Left colon (tissue), 2 donors: ENCODE measurements at places on chromosomes 6 and 20. TPM values are rescaled to one million over a fixed set of nuclear protein-coding genes. Genes with fewer than 3 reads are reported as not detected.

DNA sequence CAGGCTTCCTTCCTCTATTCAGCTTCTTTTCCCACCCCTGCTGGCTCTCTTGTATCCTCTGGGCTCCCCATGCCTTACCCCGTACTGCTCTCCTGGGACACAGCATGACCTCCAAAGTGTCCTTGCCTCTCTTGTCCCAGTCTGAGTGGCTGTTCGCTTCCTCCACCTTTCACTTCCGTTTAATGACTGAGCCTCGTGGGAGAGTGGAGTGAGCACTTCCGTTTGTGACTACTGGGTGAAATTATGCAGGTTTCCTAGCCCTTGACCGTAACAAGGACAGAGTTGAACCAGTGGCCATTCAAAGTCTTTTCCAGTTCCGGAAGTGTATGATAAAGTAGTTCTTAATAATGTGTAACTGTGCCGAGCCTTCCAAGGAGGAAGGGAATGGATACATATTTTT, 109.2 kb downstream of the ARID1B start:
- peak; percentile 36 for DNase-seq

GRCh38 chr20:45070932-45071632, 29.8 kb downstream of the KCNS1 start:
- DNase-seq, result no peak

GRCh38 chr20:2713285-2713684, 20.7 kb downstream of the EBF4 start:
- no peak for DNase-seq

- no peak for DNase-seq
Observed at GRCh38 chr6:149459761-149460160, 25.1 kb downstream of the ZC3H12D start.

DNA sequence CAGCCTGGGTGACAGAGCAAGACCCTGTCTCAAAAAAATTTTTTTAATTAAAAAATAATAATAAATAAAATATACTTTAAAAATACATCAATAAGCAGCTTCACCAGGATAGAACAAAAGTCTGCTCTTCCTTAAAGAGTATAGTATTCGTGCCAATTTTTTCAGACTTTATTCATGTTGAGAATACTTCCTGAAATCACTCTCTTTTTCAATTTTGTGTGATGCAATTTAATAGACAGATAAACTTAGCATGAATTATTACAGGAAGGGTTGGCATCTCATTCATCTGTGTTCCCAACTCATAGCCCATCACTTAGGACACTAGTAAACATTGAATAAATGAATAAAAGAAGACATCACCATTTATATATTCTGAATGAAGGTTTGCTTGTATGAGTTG, 52.4 kb downstream of the IPCEF1 start:
- no peak for DNase-seq

GRCh38 chr6:87068795-87069194, 26.1 kb downstream of the CGA start:
- DNase-seq, result no peak

- DNase-seq, result no peak
Observed at GRCh38 chr20:46642265-46642968, 8.8 kb downstream of the SLC13A3 start.

- DNase-seq, result no peak
Observed at GRCh38 chr20:39338469-39339376, 376.6 kb downstream of the DHX35 start.

DNA sequence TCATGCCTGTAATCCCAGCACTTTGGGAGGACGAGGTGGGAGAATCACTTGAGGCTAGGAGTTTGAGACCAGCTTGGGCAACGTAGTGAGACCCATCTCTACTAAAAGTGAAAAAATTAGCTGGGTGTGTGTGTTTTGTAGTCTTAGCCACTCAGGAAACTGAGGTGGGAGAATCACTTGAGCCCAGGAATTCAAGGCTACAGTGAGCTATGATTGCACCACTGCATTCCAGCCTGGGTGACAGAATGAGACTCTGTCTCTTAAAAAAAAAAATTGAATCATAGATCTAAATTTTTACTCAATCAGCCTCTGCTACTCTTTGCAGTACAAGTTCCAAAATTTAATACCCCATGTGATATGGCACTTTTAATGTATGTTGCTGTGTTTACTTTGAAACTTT, 121.6 kb downstream of the ARMC2 start:
- DNase-seq, result no peak

GRCh38 chr20:37257988-37258387, 3.6 kb downstream of the GHRH start:
- no peak for DNase-seq

DNA sequence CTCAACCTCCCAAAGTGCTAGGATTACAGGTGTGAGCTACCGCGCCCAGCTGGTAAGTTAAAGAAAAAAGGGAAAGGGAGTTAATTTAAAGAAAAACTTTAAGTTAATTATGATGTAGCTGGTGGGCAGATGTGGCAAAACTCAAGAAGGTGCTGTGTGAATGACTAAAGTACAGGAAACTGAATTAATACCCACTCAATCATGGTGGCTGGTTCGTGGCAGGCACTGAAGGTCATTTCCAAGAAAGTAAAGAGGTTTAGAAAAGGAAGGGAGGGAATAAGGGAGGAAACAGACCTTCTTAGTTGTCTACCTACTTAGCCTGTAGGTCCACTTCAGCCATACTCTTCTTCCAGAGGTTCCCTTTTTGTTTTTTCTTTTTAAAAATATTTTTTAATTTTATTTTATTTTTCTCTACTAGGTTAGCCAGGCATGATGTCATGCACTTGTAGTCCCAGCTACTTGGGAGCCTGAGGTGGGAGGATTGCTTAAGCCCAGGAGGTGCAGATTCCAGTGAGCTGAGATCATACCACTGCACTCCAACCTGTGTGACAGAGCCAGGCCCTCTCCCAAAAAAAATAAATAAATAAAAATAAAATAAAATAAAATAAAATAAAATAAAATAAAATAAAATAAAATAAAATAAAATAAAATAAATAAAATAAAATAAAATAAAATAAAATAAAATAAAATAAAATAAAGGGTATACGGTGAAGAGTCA, 11.9 kb upstream of the TGM3 start:
- DNase-seq, result no peak

DNA sequence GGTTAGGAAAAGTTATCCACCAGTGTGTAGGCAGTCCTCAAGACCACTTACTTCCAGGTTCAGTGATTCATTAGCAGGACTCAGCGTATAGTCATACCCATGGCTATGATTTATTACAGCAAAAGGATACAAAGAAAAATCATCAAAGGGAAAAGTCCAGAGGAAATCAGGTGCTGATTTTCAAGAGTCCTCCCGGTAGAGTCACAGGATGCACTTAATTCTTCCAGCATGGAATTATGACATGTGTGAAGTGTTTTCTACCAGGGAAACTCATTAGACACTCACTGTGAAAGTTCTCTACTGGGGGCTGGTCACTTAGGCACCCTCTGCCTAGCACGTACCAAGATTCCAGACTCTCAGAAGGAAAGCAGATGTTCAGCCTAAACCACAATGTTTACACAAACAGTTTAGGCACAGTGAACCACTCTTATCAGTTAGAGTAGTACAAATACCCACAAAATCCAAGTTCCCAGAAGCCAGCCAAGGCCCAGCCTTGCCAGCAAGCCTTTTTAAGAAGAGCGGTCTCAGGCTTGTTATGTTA, 10.2 kb downstream of the WFDC3 start:
- DNase-seq, result no peak

DNA sequence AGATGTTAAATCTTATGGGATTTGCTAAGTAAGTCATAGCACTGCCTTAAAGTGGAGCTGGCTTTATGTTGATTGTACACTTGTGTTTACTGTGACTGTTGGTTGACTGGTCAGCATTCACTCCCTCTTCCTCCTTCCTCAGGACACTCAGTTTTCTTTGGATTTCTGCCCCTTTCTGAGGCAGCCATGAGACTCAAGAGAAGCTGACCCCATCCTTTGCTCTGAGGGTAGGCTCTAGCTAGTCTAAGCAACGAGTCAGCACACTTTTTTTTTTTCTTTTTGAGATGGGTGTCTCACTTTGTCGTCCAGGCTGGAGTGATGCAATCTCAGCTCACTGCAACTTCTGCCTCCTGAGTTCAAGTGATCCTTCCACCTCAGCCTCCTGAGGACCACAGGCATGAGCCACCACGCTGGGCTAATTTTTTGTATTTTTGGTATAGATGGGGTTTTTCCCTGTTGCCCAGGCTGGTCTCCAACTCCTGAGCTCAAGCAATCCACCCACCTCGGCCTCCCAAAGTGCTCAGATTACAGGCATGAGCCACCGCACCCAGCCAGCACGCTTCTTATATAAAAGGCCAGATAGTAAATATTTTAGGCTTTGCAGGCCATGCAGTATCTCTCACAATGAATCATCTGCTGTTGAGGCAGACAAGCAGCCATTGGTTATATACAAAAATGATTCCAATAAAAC, 191.4 kb downstream of the NFATC2 start:
- DNase-seq, result no peak

GRCh38 chr20:53453076-53453475, 140.6 kb downstream of the ZNF217 start:
- no peak for DNase-seq

- peak; percentile 75 for DNase-seq
Observed at GRCh38 chr6:30490026-30490876, 942 bp downstream of the HLA-E start.

DNA sequence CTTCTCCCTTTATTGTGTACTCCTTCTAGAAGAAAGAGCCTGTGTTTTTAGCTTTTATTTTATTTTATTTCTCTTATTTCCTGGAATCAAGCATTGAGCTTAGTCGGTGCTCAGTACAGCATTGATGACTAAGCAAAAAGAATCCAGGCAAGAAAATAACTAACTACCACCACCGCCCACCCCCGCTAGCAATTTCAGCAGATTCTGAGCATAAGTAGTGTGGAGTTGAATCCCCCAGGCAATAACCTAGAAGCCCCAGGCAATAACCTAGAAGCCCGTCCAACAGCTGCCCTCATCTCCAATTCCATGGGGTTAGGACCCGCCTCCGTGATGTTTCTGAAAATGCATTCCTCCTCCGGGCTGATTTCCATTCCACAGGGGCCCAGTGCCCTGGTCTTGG, 258.0 kb upstream of the TAB2 start:
- DNase-seq, result no peak

DNA sequence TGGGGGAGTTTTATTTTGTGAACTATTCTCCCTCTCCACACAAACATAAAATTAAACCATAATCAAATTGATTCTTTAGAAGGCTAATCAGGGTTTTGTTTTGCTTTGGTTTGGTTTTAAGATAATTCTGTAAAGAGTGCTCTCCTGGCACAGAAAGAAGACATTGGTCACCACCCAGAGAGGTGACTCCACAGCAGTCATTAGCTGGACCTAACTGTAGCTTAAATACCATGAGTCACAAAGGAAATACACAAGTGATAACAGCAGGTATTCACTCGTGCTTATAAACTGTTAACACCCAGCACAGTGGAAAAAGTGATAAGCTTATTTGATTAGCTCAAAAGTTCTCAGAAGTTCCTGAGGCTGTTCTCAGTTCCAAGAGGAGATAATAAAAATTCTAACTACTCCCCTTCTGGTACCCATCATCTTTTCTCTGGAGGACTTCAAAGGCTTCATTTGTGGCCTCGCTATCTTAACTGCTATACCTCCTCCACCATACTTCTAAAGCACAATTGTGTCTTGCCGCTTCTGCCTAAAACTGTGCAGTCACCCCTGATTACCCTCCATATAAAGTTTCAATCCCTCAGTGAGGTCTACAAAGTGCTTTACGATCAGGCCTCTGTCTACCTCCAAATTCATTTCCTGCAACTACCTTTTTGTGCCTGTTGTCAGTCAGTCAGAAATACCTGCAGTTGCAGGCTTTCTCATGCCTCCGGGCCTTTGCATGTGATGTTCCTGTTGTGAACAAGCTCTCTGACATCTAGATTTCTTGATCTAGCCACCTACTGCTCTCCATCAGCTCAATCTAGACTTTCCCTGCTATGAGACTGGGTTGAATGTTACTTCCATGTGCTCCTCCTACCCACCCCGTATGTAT, 201.1 kb downstream of the SAMD5 start:
- no peak for DNase-seq

- DNase-seq, result no peak
Observed at GRCh38 chr6:80434691-80435350, 328.4 kb downstream of the BCKDHB start.

DNA sequence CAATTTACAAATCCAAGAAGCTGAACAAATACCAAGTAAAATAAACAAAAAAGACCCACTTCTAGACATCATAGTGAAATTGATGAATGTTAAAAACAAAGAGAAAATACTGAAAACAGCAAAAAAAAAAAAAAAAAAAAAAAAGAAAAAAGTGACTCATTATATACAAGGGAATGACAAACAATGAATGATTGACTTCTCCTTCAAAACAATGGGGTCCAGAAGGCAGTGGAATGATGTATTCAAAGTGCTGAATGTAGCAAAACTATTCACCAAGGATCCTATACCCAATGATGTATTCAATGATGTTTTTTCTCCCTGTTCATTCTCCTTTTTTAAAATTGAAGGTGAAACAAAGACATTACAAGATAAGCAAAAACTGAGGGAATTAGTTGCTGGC, 650.0 kb downstream of the UTRN start:
- no peak for DNase-seq

DNA sequence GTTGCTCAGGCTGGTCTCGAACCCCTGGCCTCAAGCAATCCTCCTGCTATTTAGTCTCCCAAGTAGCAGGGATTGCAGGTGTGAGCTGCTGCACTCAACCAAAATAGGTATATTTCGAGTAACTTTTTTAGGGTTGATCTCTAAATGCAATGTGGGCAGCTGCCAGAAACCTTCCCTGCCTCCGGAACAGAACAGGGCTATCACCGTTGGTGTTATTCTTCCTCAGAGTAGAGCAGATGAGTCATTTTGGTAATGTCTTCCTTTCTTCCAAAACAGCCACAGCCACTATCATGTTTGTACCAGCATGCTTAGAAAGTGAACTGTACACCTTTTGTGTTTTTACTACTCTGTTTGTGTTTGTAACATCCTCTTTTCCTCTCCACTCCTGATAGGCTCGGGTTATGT, 44.1 kb downstream of the SNX9 start:
- DNase-seq, result no peak

DNA sequence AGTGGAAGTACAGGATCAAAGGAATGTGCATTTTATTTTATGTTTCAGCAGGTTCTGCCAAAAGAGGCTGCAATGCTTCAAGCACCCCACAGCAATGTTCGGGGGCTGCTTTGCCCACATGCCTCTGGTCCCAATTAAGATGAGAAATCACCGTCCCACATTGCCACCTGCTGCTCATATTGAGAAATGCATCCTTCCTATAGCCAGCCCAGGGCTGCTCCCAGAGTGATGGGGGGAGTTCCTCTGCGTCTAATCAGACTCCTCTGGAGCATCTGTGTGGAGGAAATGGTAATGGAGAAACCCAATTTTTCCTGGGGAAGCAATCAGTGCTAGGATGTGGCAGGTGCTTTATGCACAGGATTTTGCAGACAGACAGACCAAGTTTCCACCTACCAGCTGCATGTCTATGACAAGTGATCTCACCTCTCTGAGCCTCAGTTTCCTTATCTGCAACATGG, 33.7 kb downstream of the PTGIS start:
- peak; percentile 58 for DNase-seq

SLC22A2 gene
- total RNA-seq, result not detected

SIM1 gene
- not detected for total RNA-seq

UBE3D gene
- 3.3 TPM for total RNA-seq

LRFN2 gene
- total RNA-seq, result 0.36 TPM

PDRG1 gene
- 8.0 TPM for total RNA-seq

B3GAT2 gene
- total RNA-seq, result not detected

LY6G6D gene
- not detected for total RNA-seq

WFDC10B gene
- not detected for total RNA-seq

CYP24A1 gene
- not detected for total RNA-seq

HCRTR2 gene
- not detected for total RNA-seq

ENPP1 gene
- total RNA-seq, result 19.9 TPM

TTBK1 gene
- 0.18 TPM for total RNA-seq

SEL1L2 gene
- not detected for total RNA-seq

NR2E1 gene
- not detected for total RNA-seq

RAET1L gene
- total RNA-seq, result not detected

GSTA1 gene
- total RNA-seq, result 0.50 TPM

CDH26 gene
- 0.43 TPM for total RNA-seq
